ENCODE measurements at places on chromosomes 4 and X. TPM values are rescaled to one million over a fixed set of nuclear protein-coding genes. Genes with fewer than 3 reads are reported as not detected.

GRCh38 chrX:112120721-112121120, 38.1 kb upstream of the TRPC5 start:
- DNase-seq: no peak
- H3K4me3 ChIP-seq: no peak overlapping the region
- no peaks in the 10 kb centered on the region for H3K27me3 ChIP-seq

- no peak overlapping the region for H3K27ac ChIP-seq
- no peaks in the 10 kb centered on the region for H3K4me1 ChIP-seq
- DNase-seq: no peak
- H3K4me3 ChIP-seq: no peak overlapping the region
Measured at GRCh38 chr4:13159041-13159620, 325.0 kb downstream of the RAB28 start.

DNA sequence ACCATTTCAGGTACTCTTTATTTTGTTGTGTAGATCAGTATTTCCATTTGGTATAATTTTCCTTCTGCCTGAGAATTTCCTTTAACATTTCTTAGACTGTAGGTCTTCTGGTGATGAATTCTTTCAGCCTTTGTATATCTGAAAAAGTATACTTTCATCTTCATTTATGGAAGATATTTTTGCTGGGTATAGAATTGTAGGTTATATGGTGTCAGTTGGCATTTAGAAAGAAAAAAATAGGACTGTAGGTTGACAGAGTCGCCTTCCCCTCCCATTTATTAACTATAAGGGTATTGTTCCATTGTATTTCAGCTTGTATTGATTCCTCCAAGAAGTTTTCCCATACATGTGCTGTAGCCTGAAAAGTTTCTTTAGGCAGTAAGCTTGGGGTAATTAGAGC, 71.9 kb downstream of the KDM6A start:
- no peak overlapping the region for H3K27ac ChIP-seq
- H3K4me3 ChIP-seq: no peak overlapping the region
- H3K36me3 ChIP-seq: peaks cover 6% of the 10 kb centered on the region
- H3K27me3 ChIP-seq: no peaks in the 10 kb centered on the region

DNA sequence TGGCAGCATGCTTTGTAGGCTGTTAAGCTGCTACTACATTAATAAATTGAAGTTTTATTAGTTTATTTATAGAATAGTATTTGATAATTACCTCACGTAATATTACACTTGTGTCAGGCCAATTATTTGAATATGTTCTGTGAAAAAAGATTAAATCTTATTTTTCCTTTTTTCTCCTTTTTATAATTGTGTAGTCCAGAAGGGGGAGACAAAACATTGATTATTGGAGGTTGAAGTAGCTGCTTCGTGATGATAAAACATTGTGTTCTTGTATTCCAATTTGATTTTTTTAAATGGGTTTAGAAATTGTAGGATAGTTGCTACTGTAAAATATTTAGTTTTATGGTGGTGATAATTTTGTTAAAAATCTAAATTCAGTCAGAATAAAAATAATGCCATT, 85.7 kb downstream of the DIAPH2 start:
- no peaks in the 10 kb centered on the region for H3K4me1 ChIP-seq
- no peaks in the 10 kb centered on the region for H3K27me3 ChIP-seq
- H3K27ac ChIP-seq: no peak overlapping the region
- peak; percentile 38 for DNase-seq
- H3K36me3 ChIP-seq: no peaks in the 10 kb centered on the region
- no peak overlapping the region for H3K4me3 ChIP-seq

- no peaks in the 10 kb centered on the region for H3K27me3 ChIP-seq
- peak; percentile 72 for DNase-seq
- H3K27ac ChIP-seq: no peak overlapping the region
Measured at GRCh38 chrX:154596290-154596929, 11.5 kb downstream of the CTAG1A start.

DNA sequence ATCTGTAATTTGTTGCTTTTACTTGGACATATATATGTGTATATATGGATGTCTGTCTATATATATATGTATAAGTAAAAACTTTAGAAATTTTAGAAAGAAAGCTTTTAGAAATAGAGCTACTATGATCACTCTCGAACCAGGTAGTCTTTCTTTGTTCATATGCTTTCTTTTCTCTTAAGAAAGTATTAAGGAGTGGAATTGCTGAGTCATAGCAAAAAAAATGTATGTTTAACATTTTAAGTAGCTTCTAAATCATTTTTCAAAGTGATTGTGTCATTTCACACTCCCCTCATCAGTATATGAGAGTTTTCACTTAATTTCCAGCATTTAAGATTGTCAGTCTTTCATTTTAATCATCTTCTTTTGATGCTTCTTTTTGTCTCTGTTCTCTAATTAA, 447.9 kb upstream of the TECRL start:
- no peak overlapping the region for H3K4me3 ChIP-seq
- no peak overlapping the region for H3K27ac ChIP-seq
- no peak for DNase-seq
- no peaks in the 10 kb centered on the region for H3K27me3 ChIP-seq

DNA sequence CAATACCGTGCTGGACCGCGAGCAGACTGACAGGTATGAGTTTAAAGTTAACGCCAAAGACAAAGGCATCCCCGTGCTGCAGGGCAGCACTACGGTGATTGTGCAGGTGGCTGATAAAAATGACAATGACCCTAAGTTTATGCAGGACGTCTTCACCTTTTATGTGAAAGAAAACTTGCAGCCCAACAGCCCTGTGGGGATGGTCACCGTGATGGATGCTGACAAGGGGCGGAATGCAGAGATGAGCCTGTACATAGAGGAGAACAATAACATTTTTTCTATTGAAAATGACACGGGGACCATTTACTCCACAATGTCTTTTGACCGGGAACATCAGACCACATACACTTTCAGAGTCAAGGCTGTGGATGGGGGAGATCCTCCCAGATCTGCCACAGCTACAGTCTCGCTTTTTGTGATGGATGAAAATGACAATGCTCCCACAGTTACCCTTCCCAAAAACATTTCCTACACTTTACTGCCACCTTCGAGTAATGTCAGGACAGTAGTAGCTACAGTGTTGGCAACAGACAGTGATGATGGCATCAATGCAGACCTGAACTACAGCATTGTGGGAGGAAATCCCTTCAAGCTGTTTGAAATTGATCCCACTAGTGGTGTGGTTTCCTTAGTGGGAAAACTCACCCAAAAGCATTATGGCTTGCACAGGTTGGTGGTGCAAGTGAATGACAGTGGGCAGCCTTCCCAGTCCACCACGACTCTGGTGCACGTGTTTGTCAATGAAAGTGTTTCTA, 3.2 kb downstream of the PCDH7 start:
- no peaks in the 10 kb centered on the region for H3K4me1 ChIP-seq
- peak overlapping the region; percentile 93 for H3K4me3 ChIP-seq
- no peaks in the 10 kb centered on the region for H3K27me3 ChIP-seq
- peaks cover 56% of the 10 kb centered on the region for H3K36me3 ChIP-seq
- no peak for DNase-seq

DNA sequence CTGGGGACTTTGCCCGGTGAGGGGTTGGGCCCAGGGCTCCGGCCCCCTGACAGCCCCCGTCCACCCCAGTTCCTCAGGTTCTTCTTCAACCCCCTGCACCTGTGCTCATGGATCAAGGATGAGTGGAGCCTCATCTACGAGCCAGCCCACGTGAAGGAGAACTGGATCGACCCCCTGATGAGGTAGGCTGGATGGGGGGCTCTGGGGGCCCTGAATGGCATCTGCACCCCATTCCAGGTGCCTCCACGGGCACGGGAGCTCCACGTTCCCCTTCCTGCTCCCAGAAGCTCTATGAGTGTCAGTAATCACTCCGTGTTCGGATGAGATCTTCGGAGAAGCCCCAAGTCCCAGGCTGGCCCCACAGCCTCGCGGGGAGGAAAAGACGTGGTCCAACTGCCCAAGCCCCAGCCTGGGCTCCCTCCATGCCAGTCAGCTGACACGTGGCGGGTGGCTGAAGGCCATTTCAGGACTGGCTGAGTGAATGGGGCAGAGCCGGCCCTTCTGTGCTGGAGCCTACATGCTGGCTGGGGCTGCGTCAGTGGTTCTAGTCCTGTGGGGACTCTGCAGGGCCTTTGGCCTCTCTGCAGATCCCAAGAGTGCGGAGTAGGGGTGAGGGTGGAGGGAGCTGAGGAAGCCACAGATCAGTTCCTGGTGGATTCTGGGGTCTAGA, 24.4 kb downstream of the CFAP99 start:
- H3K27ac ChIP-seq: no peak overlapping the region
- no peak overlapping the region for H3K4me3 ChIP-seq
- no peak for DNase-seq
- no peaks in the 10 kb centered on the region for H3K27me3 ChIP-seq

GRCh38 chrX:101551380-101551767, 1.0 kb downstream of the ARMCX1 start:
- H3K36me3 ChIP-seq: no peaks in the 10 kb centered on the region
- no peaks in the 10 kb centered on the region for H3K4me1 ChIP-seq
- H3K4me3 ChIP-seq: peak overlapping the region; percentile 51
- no peaks in the 10 kb centered on the region for H3K27me3 ChIP-seq
- no peak for DNase-seq

DNA sequence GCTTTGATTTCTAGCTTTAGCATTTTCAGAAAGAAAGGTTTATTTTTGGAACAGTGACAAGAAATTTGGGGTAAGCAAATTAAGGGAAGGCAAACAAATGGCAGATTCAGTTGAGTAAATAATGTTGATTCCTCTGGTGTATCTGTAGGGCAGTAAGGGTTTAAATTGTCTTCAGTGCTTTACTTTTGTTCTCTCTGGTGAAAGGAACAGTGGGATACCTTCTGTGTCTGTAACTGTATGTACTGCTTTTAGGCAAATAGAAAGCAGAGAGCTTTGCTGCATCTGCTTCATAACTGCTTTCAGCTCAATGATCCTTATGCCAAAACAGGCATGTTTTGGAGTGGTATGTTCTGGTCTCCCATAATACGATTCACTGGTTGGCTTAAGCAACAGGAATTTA, 932.1 kb upstream of the SLIT2 start:
- no peaks in the 10 kb centered on the region for H3K4me1 ChIP-seq
- H3K4me3 ChIP-seq: no peak overlapping the region
- no peak overlapping the region for H3K27ac ChIP-seq
- H3K36me3 ChIP-seq: no peaks in the 10 kb centered on the region
- no peaks in the 10 kb centered on the region for H3K27me3 ChIP-seq

- no peaks in the 10 kb centered on the region for H3K36me3 ChIP-seq
- H3K27me3 ChIP-seq: no peaks in the 10 kb centered on the region
- no peak for DNase-seq
- no peaks in the 10 kb centered on the region for H3K4me1 ChIP-seq
- no peak overlapping the region for H3K4me3 ChIP-seq
- no peak overlapping the region for H3K27ac ChIP-seq
Measured at GRCh38 chr4:42574870-42575430, 82.0 kb downstream of the ATP8A1 start.

- H3K36me3 ChIP-seq: peaks cover 25% of the 10 kb centered on the region
- no peaks in the 10 kb centered on the region for H3K4me1 ChIP-seq
- H3K27ac ChIP-seq: no peak overlapping the region
- no peak for DNase-seq
Measured at GRCh38 chr4:10096978-10097335, 19.6 kb downstream of the WDR1 start.

DNA sequence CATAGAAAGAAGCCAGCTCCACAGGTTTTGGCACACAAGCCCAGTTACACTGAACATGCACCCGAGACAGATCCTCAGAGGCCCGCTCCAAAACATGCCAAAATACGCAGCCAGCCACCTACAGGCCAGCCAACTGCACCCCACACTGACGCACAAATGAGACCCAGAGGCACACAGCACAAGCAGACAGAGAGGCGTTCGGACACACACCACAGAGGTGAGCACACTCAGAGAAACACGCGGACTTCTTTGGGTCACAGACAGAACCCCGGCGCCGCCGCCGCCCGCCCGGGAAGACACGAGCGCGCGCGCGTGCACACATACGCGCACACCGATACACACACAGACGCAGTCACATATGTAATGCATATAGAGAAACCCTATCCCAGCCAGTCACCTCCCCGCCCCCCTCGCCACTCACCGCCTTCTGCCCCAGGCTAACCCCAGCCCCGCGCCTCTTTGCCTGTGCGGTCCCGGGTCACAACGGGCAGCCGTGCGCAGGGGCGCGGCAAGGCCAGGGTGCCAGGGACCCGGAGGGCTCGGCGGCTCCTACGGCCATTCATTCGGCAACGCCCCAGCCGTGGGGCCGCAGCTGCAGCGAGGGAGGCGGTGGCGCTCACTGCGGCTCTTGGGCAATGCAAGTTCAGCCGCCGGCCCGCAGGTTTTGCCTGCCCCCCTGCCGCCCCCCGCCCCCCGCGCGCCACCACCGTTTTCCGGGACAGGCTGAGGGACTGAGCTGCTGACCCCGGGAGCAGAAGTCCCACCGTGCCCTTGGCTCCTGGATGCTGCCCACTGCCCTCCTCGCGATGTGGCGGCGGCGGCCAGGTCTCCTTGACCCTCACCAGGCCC, 553 bp downstream of the SEPTIN6 start:
- peak; percentile 37 for DNase-seq
- H3K27me3 ChIP-seq: no peaks in the 10 kb centered on the region

DNA sequence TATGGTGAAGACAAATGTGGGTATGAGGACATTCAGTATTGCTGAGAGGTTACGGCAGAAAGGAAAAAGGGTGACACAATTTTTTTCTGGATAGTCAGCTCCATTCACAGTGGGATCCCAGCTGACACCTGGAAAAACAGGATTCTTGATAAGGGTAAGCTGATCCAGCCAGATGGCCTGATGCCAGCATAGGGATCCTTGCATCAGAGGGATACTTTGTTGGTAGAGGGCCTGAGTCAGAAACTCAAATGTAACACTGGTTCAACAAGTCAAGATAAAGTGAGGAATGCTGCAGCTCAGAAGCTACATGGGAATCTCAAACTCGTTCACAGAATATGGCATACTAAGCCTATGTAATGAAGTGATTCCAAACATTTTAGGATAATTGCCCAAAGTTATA, 726.7 kb downstream of the C4orf33 start:
- H3K36me3 ChIP-seq: no peaks in the 10 kb centered on the region
- H3K4me3 ChIP-seq: no peak overlapping the region
- no peaks in the 10 kb centered on the region for H3K27me3 ChIP-seq
- no peak for DNase-seq
- H3K27ac ChIP-seq: no peak overlapping the region
- no peaks in the 10 kb centered on the region for H3K4me1 ChIP-seq

DNA sequence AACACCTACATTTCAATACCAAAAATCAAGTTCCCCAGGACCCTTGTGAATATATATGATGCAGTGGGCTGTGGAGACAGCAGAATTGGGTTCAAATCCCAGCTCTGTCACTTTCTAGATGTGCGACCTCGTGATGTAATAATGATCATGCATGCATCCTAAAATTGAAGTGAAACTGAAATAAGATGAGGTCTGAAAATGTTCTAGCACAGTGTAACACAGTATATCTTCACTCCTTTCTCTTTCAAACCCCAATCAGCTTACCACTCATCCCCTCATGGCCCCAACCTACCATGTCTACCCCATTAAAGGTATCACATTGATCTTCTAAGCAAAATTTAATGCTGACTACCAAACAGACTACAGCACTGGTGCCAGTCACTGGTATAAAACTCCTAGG, 69.9 kb upstream of the BRS3 start:
- H3K4me1 ChIP-seq: no peaks in the 10 kb centered on the region
- H3K27me3 ChIP-seq: no peaks in the 10 kb centered on the region
- no peaks in the 10 kb centered on the region for H3K36me3 ChIP-seq

The RNF150 gene
- 2.7 TPM for total RNA-seq

The CENPU gene
- total RNA-seq: 97.2 TPM

The NEXMIF gene
- total RNA-seq: 0.31 TPM

The FAM47E gene
- 0.21 TPM for total RNA-seq

All from A673 (cell line).